ENCODE measurements at places on chromosomes 3 and 15.

DNA sequence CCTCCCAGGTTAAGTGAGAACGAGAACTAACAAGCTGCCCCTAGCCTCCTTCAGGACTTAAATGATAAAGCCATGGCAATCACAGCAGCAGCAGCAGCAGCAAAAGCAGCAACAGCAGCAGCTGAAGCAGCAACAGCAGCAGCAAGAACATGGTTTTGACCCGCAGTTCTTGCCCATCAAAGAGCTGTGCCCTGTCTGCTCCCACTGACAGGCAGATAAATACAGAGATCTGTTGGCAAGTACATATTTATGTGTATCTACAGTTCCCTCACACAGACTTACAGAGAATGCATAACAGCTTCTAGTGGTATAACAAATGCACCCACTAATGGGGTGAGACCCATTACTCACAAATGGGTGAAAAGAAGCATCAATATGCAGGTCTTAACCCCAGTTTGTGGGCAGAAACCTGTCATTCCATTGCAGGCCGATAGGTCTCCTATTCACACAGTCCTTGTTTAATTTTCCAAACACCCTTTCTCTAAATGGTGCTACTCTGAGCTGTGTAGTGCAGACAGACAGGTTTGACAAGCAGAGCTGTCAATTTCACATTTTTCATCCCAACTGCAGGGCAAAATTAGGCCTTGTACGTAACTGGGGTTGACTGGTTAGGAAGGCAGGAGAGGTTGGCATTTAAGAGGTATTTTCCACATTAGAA is 316.3 kb downstream of the TIGIT start:
- DNase-seq, result no peak

DNA sequence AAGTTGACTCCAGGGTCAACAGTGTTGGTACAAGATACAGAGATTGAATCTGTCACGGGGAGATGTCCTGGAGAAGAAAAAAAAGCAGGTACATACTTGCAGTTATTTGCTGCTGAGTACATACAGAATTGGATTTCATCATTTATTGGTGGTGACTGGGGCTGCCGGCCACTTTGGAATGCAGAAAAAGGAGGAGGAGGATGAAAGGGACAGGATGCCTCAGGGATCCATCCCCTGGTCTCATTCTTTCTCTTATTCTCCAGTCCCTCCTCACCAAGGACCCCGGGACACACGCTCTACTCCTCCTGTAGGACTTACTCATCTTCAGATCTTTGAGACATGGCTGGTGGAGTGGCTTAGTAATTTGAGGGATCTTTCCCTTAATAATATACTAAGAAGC is 30.0 kb upstream of the MEIS2 start:
- DNase-seq, result no peak

DNA sequence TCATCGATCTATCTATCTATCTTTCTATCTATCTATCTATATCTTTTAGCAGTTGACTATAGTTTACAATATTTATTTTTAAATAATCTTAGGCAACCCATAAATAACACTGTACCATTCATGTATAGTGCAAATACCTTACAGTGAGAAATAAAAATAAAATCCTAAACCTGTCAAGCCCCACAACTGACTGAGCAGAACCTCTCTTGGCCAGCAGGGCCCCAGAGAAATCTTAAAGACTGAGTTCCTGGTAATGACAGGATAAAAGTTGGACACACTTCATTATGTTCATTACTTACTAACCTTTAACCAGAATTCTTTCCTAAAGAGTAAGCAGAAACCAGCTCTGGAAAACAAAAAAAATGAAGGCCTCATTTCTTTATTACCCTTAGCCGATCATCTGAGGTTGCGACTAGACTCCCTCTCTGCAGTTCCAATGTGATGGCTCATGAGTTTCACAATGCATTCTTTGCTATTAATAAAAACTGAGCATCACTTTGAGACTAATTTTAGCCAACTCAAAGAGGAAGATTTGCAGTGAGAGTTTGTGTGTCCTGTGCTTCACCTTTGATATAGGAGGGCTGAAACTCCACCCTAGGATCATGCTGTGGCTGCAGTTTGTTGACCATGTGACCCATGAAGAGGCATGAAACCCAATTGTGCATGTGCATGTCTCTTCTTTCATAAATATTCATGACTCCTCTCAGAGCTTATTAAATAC is 1072.0 kb downstream of the NSUN3 start:
- no peak for DNase-seq

DNA sequence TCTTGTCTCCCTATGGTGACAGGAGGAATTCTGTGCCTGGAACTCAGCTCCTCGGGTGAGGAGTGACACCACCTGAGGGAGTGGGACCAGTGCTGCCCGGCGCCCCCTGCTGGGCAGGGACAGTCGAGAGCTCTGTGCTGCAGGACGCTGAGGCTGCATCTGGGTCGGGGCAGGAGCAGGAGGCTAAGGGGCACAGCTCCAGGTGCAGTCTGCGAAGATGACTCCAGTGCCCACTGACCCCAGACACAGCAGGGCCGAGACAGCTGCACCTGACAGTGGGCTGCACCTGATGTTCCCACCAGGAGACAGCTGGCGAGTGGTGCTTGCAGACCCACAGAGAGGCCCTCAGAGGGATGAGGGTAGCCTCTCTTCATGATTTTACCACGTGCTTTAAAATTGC is 152.9 kb downstream of the ATP10A start:
- DNase-seq, result no peak

- DNase-seq, result no peak
Measured at GRCh38 chr3:101243285-101244211, 76.8 kb downstream of the IMPG2 start.

DNA sequence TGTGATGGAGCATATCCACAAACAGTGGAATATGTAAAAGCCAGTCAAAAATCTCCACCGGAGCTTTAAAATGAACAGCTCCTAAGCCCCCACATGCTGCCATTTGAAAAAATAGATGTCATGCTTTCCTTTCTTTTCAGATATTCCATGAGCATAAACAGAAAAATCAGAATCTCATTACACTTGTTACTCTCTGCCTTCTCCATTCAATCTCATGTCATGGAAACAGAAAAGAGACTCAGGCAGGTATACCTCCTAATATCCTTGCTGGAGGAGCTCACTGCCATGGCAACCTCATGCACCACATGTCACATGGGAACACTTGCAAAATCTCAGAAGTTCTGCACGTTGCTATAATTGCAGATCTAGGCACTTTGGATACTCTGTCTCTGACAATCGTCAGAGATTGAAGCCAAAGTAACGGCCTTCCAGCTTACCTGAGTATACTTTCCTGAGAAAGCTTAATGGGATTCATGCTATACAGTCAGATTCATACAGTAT is 317.0 kb upstream of the ADAMTS9 start:
- no peak for DNase-seq

DNA sequence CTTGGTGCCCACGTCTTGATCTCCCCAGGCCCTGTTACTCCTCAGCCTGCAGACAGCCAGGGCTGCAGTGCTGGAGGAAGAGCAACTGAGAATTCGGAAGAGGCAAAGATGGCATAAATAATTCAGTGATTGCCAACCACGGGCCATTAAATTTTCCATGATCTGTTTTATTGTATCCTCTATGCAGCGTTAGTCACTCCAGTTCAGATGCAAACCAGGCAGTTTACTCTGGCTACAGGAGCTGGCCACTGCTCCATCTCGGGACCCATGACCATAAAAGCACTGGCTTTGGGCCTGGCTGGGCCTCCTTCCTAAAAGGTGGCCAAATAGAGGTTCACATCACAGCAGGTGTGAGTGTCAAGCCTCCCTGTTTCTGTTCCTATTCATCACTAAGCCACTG is 137.6 kb upstream of the TLE3 start:
- DNase-seq, result no peak

GRCh38 chr3:168162172-168162571 is 66.4 kb upstream of the GOLIM4 start:
- DNase-seq, result no peak

DNA sequence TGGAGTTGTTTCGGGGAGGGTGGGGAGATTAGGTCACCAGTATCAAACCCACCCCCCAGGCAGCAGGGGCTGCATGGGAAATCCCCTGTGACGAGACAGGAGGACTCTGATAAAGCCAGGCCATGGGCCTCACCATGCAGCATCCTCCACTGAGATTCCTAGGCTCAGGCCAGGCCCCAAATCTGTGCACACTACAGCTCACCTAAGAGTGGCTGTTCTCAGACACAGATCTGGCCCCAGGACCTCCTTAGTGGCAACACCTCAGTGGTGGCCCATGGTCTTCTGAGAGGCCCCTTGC is 29.0 kb downstream of the PXYLP1 start:
- no peak for DNase-seq

GRCh38 chr3:5115506-5116162 is 6.5 kb upstream of the ARL8B start:
- DNase-seq, result no peak

DNA sequence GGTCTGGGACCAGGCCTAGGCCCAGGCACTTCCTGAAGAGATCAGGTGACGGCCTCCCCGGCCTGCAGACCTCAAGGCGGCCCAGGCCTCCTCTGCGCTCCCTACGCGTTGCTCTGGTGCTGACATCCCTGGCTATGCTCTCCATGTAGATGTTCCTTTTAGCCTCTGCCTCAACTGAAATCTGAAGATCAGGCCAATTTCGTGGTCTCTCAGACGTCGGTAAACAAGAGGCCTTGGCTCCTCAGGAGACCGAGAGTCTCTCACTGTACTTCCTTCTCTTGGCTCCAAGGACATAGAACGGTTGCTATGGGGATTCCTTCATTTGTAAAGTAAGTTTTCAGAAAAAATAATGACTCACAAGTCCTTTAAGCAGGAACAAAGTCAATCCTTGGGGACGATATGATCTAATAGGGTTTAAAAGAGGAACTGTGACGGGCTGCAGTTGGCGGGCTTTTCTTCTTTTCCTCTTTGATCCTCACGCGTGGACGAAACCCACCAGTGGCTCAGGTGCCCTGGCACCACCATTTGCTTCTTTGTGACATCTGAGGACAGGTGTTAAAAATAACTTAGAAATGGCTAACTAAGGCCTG is 55.6 kb upstream of the CGNL1 start:
- no peak for DNase-seq

- DNase-seq, result no peak
Measured at GRCh38 chr3:181629711-181630110, 82.0 kb upstream of the SOX2 start.

- no peak for DNase-seq
Measured at GRCh38 chr15:40952301-40952900, 870 bp upstream of the CHAC1 start.

- DNase-seq, result no peak
Measured at GRCh38 chr3:36900474-36901443, 44.1 kb downstream of the TRANK1 start.

- DNase-seq, result no peak
Measured at GRCh38 chr3:125212509-125213363, at the start of gene SLC12A8. SLC12A8 (minus strand) TSS chr3:125212748; CDS start chr3:125211349, 1,399 bp downstream.

- DNase-seq, result no peak
Measured at GRCh38 chr3:59442046-59442445, 392.2 kb upstream of the CFAP20DC start.

DNA sequence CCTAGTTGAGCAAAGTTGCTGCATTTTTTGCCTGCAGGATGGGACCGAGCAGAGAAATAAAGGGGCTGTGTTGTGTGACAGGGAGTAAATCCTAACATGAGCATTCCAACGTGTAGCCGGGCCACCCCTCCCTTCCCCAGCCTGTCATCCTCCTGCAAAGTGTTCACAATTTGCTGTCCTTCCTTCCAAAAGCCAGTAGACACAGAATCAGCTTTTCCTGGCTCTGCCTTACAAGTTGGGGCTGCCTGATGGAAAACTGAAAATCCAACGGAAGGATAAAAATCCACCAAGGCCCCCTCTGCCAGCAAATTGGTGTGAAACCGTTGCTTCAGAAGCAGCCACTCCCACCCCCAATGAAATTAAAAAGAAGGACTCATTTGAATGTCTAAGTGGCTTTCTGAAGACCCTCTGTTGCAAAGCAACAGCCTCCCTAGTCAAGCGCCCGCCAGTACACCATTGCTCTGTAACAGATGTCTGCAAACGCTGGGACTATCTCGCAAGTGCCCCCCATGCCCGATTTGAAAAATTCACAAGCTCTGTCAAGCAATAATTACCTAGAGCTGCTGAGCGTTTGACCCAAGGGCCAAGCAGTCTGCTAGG is 665 bp downstream of the FRMD4B start:
- no peak for DNase-seq

DNA sequence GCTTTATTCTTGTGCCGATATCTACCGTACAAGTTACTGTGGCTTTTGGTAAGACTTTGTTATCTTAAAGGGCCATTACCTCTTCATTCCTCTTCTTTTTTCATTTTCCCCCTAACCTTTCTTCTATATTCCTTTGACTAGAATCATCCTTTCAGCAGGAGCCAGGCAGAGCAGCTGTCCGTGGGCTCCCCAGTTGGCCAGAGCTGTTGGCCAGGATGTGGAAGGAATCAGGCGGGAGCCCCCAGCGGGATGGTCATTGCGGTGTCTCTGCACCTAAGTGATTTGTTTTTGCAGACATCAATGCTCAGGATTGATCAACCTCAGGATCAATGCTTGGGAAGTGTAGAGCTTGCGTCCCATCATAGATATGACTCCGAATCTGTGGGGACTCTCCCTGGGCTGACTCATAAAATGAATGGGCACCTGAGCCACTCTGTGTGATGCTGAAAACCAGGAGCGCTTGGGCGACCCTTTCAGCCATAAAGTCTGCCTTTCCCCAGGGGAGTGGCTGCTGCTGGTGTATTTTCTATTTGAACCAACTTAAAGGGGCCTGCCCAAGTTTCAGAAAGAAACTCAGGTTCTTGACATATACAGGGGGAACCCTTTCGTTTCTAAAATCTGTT is 21.7 kb downstream of the APBA2 start:
- no peak for DNase-seq

GRCh38 chr15:69704700-69705099 is 252.1 kb downstream of the RPLP1 start:
- no peak for DNase-seq

DNA sequence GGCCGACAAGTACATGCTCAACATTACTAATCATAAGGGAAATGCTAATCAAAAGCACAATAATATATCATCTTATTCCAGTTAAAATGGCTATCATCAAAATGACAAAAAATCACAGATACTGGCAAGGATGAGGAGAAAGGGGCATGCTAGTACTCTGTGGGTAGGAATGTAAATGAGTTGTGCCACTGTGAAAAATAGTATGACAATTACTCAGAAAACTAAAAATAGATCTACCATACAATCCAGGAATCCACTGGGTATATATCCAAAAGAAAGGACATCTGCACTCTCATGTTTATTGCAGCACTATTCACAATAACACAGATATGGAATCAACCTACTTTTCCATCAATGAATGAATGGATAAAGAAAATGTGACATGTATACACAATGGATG is 1256.5 kb downstream of the SI start:
- DNase-seq, result no peak

- no peak for DNase-seq
Measured at GRCh38 chr3:111862415-111862814, 3.4 kb downstream of the PHLDB2 start.

- DNase-seq, result no peak
Measured at GRCh38 chr15:94453227-94453988, 222.0 kb downstream of the MCTP2 start.

- no peak for DNase-seq
Measured at GRCh38 chr15:31970007-31970406, 60.3 kb upstream of the CHRNA7 start.

All from iPS DF 6.9 (cell line).